Psoas muscle (tissue), 8 donors: ENCODE measurements at places on chromosomes 4 and X. TPM values are rescaled to one million over a fixed set of nuclear protein-coding genes. Genes with fewer than 3 reads are reported as not detected.

The MGARP gene
- 0.34 TPM for total RNA-seq

The ALPK1 gene
- total RNA-seq = 11.0 TPM

The PASD1 gene
- not detected for total RNA-seq

The TRIM75 gene
- not detected for total RNA-seq

GRCh38 chrX:87005183-87005582, 512.4 kb upstream of the KLHL4 start:
- H3K27me3 ChIP-seq = no peaks in the 10 kb centered on the region
- no peaks in the 10 kb centered on the region for H3K4me1 ChIP-seq
- DNase-seq = no peak
- no peaks in the 10 kb centered on the region for H3K36me3 ChIP-seq

DNA sequence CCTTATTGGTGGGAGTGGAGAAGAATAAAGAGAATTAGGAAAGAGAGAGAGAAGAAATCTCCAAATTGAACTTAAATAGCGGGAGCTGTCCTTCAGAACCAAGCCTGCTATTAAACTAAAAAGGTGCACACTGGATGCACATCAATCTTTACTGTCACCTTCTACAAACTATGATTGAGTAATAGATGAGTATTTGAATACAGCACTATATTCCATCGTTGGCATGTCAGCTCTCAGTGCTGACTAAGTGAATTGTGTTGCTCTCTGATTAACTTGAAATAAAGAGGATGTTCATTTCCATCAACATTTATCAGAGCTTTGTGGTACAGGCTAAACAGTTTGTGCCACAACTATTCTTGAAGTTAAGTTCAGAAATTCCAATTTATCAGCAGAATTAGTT, 143.7 kb upstream of the PABPC4L start:
- H3K27ac ChIP-seq = no peak overlapping the region
- H3K4me3 ChIP-seq = no peak overlapping the region
- no peak for DNase-seq
- H3K36me3 ChIP-seq = no peaks in the 10 kb centered on the region
- no peaks in the 10 kb centered on the region for H3K27me3 ChIP-seq

GRCh38 chr4:89995006-89995405, 100.4 kb downstream of the MMRN1 start:
- DNase-seq = no peak
- no peaks in the 10 kb centered on the region for H3K36me3 ChIP-seq
- no peak overlapping the region for H3K27ac ChIP-seq
- no peak overlapping the region for H3K4me3 ChIP-seq
- no peaks in the 10 kb centered on the region for H3K27me3 ChIP-seq

DNA sequence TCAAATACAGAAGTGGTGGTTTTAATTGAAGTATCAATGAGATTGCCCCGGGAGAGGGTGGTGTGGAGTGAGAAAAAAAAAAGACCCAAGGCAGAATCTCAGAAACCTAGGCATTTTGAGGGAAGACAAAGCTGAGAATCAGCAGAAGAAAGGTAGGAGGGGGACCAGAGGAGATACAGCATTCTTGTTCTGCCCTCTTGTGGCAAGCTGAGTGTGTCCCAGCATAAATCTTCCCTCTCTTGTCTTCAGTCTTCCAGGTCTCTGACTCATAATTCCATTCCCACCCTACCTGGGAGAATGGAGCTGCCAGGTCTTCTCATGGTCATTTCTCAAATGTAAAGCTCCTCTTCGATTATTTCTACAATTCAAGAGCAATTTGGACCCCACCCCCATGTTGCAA, 32.7 kb upstream of the MAGED1 start:
- DNase-seq = no peak
- H3K27me3 ChIP-seq = no peaks in the 10 kb centered on the region
- H3K4me3 ChIP-seq = no peak overlapping the region
- no peaks in the 10 kb centered on the region for H3K4me1 ChIP-seq
- no peak overlapping the region for H3K27ac ChIP-seq
- H3K36me3 ChIP-seq = no peaks in the 10 kb centered on the region

- no peak for DNase-seq
- H3K4me3 ChIP-seq = no peak overlapping the region
- peaks cover 68% of the 10 kb centered on the region for H3K4me1 ChIP-seq
- H3K27me3 ChIP-seq = no peaks in the 10 kb centered on the region
- peak overlapping the region; percentile 15 for H3K27ac ChIP-seq
- H3K36me3 ChIP-seq = no peaks in the 10 kb centered on the region
Observed at GRCh38 chr4:41575207-41575606, 37.2 kb downstream of the LIMCH1 start.

DNA sequence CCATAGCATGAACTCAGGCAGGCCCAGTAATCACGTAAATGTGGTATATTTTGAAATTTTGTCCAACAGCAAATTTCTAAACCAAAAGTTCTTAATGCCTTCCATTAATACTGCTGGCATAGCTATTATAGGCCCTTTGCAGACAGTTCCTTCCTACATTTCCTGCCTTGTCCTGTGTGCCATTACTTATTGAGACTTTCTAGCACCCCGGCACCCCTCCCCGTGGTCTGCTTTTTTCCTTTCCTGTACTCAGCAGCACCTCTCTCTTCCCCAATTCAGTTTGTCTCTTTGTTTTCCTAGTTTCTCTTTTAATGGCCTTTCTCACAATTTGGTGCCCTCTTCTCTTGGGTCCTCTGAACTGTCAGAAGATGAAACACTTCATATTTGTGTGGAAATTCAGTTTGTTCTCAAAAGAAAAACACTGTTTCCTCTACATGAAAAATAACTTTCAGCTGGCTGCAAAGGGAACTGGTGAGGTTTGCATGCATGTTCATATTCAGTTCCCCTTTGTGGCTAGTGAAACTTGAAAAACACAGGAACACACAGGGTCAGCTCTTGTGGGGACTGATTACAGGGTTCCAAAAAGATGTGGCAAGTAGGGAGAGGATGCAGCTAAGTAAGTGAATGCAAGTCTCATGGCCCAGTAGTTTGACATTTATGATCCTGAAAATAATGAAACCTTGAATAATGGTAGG, 17.1 kb downstream of the GPR34 start:
- no peak overlapping the region for H3K27ac ChIP-seq
- H3K4me1 ChIP-seq = no peaks in the 10 kb centered on the region
- no peaks in the 10 kb centered on the region for H3K27me3 ChIP-seq
